C1 segment of cervical spinal cord (tissue), 14 donors: ENCODE measurements at places on chromosomes 3 and 15.

DNA sequence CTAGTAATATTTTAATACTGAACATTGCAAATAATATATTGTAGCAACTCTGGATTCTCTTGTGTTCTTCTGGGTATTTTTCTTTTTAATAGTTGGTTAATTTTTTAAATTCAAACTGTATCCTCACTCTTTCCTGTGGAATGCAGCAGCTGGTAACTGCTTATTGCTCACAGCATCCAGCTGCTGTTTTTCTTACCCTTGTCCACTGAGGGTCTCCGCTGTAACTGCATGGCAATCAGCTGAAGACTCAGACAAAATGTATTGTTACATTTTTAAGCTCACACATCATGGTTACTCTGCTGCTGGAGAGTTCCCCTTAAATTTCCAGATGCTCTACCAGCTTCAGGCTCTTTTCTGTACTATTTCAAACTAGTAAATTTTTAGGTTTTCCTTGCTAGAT, 227.6 kb downstream of the MBNL1 start:
- DNase-seq: no peak

- DNase-seq: no peak
Observed at GRCh38 chr3:133209871-133210550, 171.8 kb downstream of the TMEM108 start.

DNA sequence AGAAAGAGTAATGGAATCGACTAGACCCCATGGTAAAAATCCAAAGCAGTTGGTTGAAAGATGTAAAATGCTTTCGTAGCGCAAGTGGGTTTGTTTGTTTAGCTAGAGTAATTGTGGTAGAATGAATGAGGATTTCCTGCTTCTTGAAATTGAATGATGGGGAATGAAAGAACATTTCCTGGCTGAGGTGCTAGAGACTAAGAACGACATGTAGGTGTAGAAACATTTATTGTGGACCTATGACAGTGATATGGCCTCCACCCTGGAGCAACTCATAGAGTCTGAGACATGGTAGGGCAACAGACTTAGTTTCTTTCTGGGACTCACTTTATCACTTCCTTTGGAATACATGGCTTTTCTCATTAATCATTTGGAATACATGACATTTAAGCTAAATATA, 467.6 kb upstream of the CFAP20DC start:
- no peak for DNase-seq

DNA sequence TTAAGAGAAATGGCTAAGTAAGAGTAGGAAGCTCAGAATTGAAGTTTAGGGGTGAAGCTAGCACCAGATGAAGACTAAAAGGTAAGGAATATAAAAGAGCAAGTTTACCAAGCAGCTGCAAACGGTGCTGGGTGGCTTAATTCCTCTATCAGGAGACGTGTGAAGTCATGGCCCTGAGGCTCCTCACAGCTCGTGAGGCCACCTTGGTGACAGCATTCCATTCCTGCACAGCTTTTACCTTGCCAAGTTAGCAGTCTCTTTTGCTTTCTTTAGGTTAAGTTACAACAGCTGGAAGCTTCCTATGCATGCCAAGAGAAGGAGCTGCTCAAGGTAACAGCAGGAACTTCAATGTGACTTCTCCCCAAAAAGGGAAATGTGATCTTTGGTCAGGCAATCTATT, 6.4 kb downstream of the TMCO5A start:
- DNase-seq: no peak

DNA sequence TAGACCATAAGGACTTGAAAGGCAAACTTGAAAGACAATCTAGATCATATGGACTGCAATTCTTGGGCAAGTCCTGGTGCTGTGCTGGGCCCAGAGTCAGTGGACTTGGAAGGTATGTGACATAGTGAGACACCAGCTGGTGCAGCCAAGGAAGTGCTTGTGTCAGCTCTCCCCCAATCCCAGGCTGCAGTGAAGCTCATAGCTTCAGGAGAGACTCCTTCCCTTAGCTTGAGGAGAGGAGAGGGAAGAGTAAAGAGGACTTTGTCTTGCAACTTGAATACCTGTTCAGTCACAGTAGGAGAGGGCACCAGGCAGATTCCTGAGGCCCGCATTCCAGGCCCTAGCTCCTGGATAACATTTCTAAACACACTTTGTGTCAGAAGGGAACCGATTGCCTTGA, 127.4 kb upstream of the ZPLD1 start:
- no peak for DNase-seq

DNA sequence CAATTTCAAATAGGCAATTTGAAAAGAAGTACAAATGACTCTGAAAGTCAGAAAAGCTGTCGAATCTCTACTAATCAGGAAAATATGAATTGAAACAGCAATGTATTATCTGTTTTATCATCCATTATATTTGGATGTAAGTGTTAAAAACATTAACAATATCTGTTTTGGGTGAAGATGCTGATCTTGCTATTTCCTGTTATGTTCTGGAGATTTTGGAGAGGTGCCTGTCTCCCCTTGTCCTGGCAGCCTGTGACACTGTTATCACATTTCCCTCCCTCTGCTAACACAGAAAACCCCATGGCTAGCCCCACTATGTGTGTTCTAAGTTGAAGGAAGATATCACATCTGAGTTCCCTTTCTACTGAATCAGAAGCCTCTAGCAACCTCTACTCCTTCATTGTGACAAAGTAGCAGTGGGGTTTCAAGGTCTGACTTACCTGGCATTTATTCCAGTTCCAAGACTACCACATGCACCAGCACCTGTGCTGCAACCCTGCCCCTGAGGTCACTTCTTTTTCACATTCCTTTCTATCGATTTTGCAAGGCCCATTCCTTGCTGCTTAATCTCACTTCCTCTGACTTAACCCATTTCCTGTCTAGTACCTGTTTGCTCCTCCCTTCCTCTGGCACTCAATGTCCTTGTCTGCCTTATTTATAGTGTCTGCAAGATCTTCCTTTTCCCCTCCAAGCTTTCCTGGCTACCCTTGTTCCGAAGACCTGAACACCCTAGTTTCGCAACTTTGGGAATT, 95.5 kb upstream of the COL8A1 start:
- no peak for DNase-seq

GRCh38 chr3:181921220-181921619, 209.5 kb downstream of the SOX2 start:
- DNase-seq: no peak

GRCh38 chr15:100516643-100517512, 11.9 kb downstream of the CERS3 start:
- no peak for DNase-seq

DNA sequence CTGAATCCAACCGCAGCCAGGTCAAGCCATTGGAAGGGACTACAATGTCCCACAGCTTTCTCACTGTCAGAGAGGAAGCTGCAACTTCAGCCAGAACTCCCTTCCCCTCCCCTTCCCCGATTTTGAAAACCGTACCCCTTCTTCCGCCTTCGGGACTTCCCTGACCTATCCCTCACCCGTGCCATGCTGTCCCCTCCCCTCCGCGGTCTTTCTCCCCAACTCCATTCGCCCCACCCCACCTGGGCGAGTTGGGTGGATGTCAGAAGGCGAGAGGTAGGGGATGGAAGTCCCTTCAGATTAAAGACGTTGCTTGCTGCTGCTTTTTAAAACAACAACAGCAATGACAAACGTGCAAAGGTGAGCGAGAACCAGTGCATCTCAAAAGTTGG, 723 bp downstream of the CPNE4 start:
- no peak for DNase-seq

DNA sequence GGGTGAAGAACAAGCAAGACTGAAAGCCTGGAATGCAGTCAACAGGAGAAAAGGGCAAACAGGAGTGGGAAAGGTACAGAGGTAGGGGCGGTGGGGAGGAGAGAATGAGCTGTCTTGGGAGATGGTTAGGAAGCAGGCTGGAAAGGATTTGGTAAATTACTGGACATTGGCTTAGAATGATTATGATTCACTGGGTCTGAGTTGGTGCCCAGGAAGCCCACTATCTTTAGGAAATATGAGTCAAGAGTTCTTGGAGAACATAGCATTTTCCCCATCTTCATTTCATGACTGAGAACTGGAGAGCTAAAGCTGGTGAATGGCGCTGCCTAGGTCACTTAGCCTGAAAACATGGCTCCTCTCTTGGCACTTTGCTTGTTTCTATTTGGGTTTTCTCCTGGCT, 74.7 kb upstream of the C3orf80 start:
- DNase-seq: no peak

DNA sequence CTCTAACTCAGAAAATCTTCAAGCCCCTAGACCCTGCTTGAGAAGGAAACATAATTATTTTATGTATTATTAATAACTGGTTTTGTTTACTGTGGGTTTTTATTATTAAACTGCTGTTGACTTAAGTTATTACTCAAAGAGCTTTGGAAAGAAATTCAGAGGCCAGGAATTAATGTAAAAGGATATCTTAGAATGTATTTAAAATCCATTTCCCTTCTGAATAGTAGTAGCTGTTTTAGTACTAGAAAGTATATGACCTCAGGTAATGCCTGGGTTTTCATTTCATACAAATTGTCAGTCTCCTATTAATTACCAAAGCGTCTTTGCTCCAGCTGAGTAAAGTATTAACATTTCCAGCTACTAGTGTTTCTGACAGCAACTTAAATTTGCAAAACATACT, 223.1 kb downstream of the ITPR1 start:
- DNase-seq: no peak

DNA sequence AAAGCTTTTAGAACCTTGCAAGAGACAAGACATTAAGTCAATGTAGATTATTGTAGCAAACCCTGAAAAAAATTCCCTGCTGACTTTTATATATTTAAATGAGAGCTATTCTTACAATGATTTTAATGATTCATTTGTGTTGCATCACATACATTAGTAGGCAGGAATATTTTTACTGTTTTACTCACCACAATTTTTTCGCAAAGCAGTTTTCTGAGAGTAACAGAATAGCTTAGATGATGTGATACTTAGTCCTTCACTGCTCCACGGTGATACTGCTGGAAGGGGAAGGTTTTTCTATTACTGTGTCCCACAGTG, 43.9 kb upstream of the CLRN1 start:
- no peak for DNase-seq

DNA sequence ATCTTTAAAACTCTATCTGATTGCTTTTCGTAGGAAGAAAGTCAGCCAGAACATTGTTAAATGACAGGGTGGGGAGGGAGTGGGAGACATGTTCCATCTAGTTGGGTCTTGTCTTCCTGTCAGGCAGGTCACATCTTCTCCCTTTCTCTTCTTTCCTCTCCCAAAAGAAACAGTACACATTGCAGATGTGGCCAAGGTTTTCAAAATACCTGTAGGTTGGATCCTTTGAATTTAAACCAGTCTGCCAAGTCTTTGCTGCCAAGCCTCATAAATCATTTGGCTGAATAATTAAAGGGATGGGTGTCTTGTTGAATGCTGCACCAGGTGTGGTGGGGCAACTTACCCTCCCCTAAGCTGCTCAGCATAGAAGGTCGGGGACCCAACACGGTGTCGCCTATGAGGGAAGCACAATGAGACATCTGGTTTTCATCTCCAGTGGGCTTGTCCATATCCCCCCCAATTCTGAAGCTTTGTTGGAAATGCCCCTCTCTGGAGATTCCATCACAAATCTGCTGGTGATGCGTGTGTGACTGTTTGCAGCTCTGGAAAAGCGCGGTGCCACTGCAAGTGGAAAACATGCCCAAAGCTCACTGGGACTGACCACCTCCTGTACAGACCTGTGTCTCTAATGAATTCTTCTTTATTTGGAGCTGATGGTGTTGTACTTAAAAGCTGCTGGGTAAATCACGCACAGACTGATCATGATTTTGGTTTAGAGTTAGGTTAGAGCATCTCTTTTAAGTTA, 112.6 kb downstream of the FILIP1L start:
- DNase-seq: no peak

GRCh38 chr15:40918799-40919392, 10.2 kb upstream of the DLL4 start:
- no peak for DNase-seq

- DNase-seq: no peak
Observed at GRCh38 chr15:73573572-73573971, 59.6 kb downstream of the NPTN start.

GRCh38 chr3:39541442-39541841, 74.0 kb downstream of the MOBP start:
- DNase-seq: no peak

GRCh38 chr3:190522621-190523222, 8.8 kb downstream of the IL1RAP start:
- no peak for DNase-seq

- no peak for DNase-seq
Observed at GRCh38 chr15:57704441-57704840, 2.1 kb upstream of the POLR2M start.

GRCh38 chr3:10706156-10706739, 109.8 kb upstream of the SLC6A11 start:
- peak; percentile 64 for DNase-seq

DNA sequence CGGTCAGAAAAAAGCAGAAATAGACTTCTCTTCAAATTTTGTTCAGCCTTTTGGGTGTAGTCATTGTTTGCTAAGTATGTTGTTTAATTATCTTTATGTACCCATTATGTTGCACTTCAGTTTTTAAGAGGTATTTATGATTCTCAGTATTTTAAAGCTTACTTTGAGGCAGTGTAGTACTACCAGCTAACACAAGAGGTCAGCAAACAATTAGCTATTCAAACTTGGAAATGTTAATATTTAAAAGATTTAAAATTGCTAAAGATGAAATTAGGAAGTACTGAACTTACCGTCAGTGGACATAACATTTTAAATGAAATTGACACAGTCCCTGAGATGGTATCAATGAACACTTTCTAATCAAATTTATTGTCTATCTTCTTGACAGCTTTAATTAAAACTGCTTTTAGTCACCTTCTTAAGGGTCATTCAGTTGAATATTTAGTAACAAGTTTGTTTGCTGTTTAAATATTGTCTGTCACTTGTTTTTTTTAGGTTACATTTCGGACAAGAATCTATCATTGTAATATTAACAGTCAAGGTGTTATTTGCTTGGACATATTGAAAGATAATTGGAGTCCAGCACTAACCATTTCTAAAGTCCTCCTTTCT, 28.1 kb downstream of the NKIRAS1 start:
- no peak for DNase-seq

DNA sequence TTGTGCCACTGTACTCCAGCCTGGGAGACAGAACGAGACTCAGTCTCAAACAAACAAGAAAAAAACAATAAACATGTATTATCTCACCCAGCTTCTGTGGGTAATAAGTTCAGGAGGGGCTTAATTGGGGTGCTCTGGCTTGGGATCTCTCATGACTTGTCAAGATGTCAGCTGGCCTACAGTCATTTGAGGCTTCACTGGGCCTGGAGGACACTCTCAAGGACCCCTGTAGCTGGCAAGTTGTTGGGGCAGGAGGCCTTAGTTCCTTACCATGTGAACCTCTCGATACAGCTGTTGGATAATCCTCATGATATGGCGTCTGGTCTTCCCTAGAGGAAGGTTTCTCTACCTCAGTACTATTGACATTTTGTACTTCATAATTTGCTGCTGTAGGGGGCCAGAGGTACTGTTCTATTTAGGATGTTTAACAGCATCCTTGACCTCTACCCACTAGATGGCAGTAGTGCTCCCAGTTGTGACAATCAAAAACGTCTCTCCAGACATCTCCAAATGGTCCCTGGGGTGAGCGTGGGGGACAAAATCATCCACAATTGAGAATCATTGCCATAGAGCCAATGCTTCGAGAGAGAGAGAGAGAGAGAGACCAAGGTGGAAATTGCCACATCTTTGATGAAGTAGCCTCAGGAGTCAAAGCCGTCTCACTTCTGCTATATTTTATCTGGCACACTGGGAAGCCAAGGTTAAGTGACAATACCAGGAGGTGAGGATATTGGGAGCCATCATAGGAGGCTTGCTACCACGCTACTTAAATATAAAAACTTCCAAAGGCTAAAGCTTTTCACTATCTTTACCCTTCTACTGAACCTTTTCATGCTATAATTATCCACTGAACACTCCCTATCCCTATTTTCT, 23.9 kb upstream of the SLTM start:
- DNase-seq: peak; percentile 24
